ENCODE measurements at places on chromosomes 1 and 21.

DNA sequence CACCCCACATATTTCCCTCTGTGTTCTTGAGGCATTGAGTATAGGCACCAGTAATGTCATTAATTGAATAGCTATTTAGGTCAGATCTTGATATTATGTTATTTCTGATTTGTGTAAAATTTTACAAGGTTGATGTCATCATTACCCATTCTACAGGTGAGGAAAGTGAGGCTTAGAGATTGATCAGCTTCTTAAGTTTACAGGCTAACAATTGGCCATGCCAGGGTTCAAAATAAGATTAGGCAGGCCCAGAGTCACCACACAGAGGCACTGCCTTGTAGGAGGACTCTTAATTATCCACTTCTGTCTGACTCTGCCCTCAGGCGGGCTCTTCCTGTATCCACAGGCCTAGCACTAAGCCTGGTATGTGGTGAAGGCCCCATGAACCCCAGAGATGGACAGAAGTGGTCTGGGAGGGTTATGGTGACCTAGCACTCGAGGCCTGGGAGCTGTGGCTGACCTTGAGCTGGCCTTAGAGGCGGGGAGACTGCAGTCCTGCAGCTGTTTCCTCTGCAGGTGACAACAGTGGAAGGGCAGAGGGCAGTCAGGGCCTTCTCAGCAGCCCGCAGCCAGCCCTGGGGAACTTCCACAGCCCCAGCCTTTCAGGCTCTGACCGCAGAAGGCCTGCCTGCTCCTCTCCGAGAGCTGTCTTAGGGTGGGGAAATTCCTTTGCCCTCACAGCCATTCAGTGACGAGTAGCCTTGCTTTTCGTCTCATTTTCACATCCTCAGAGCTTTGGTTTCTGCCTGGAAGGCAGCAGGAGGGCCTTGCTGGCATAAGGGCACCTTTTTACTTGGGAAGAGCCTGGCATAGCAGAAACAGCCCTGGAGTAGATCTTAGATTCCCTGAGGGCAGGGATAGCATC is 12.2 kb downstream of the ZDHHC18 start:
- DNase-seq, result no peak

DNA sequence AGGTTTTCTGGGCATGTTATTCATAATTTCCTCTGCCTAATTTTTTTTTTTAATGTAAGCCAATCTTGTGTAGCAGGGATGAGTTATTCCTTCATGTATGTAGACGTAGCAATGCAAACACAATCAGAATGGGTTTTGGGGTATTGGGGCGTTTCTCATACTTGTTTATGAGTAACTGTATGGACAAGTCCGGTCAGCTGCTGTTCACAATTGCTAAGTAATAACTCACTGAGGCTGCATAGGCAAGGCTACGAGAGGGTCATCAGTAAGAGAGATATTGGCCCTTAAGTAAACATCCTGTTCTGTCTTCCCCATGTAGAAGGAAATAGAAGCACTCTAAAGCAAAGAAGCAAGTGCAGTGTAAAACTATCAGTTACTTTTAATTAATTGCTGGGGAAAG is 9.5 kb upstream of the TARS2 start:
- DNase-seq, result no peak

- no peak for DNase-seq
Observed at GRCh38 chr1:198741744-198742143, 102.9 kb downstream of the PTPRC start.

DNA sequence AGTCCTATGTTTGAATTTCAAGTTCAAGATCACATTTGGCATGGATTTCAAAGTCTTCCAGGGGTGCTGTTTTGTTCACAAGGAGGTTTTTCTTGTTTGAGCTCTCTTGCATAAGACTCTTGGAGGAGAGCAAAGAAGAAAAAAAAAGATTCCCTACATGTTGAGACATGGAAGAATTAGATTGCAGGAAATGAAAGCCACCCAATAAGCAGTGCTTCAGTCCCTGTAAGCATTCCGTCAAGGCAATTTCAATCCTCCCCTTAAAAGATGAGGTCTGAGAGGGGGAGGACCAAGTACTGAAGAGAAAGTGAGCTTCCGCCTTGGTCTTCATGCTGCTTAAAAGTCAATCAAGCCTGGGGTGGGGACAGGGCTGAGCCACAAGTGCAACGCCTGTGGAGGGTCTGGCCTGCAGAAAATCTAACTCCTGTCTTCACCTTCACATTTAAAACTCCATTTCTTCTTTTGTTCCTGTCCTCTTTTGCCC is 50.2 kb downstream of the LPAR3 start:
- no peak for DNase-seq

DNA sequence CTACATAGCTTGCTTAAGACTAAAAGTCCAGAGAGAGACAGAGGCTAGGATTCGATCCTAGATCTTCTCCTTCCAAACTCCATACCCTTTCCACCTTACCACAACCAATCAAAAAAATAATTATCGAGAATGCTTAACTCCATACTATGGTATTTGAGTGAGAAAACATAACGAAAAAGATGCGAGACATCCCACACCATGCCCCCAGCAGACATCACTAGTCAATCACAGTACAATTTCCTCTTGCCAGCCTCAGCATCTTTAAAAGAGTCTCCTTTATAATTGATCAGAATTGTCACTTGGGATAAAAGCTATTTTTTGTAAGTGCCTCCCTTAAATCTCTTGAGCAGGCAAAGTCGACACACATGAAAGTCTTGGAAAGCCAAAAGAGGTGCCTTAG is 875 bp downstream of the NCF2 start:
- no peak for DNase-seq
